Stimulated activated CD8-positive, alpha-beta memory T cell treated with anti-CD3 and anti-CD28 coated beads, Interleukin-15, amount 100 ng/mL, for 24 hours (primary cell): ENCODE measurements at places on chromosomes 3 and 15.

- DNase-seq, result no peak
Measured at GRCh38 chr3:40120806-40121205, 188.7 kb upstream of the EIF1B start.

DNA sequence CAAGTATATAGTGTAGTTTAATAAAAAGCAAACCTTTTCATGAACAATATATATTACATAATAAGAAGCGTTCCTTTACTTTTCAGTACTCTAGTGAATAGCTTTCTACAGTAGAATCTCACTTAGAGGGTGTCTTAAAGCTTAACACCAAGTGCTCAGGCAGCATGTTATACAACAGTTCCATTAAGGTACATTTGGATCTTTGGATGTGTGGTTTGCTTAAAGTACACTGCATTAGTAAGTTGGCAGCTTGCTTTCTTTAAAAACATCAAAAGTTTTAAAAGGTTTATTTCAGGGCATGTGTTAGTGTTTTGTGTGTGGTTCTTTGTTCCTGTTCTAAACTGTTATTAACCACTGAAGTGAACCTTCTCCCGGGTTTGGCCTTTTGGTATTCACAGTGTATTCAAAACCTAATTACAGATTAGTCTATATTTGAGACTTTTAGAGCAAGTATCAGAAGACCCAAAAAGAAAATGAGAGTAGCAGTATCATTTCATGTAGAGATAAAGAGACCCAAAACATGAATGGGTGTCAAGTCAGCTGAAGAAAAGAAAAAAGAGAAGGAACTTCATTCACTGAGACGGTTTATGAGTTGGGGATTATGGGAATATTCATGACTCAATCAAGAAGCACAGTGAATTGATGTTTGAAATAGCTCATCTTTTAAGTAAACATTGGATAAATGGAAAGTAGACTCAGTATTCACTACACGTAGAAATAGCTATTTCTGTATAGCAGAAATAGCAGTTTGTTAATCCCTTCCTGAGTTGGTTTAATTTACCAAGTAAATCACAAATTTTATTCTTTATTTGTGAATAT lies 93.9 kb downstream of the OPA1 start:
- no peak for DNase-seq

- DNase-seq, result no peak
Measured at GRCh38 chr15:79777916-79778315, 118.9 kb downstream of the MTHFS start.

DNA sequence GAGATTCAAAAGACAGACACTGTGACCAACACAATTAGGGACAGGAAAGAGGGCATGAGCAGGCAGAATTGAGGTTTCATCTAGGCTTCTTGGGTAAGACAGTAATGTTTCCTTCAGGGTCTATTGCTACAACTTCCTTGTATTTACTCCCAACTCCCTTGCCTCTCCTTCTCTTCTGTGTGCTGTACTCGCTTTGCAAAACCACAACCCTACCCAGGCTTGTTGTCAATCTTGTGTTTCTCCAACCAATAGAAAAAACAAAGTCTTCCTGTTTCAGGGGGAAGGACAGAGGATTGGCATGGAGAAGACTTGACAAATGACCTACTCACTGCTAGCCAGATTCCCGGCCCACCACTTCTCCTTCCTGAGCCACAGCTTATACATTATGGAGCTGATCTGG lies 36.3 kb upstream of the MASP1 start:
- DNase-seq, result no peak

GRCh38 chr15:59492389-59493377 lies 54.7 kb downstream of the FAM81A start:
- DNase-seq, result peak; percentile 13
